Activated CD8-positive, alpha-beta memory T cell treated with anti-CD3 and anti-CD28 coated beads for 1 hour (primary cell): ENCODE measurements at places on chromosomes 5 and 9.
A peak's percentile ranks its signal among the peaks of the same experiment; 100 is the strongest.

GRCh38 chr9:16112116-16112515 is 559.3 kb downstream of the CCDC171 start:
- DNase-seq = no peak

GRCh38 chr5:14753947-14754346 is 89.4 kb downstream of the OTULIN start:
- no peak for DNase-seq

- no peak for DNase-seq
Measured at GRCh38 chr9:27165068-27165467, 56.0 kb downstream of the TEK start.

DNA sequence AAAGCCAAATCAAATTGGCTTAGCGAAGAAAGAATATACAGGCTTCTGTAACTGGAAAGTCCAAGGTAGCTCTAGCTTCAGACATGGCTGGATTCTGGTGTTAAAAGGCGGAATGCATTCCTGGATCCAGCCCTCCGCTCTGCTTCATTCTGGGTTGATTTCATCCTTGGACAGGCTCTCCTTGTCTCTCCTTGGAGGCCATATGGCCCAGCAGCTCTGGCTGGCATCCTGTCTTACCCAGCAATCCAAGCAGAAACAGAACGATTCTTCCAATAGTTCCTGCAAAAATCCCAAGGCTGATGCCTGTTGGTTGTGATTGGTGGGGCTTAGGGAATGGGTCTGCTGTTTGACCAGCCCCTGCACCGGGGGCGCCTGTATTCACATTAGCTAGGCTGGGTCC is 37.0 kb upstream of the SAP30L start:
- DNase-seq = no peak

GRCh38 chr5:56607551-56607950 is 207.8 kb upstream of the MAP3K1 start:
- no peak for DNase-seq

- DNase-seq = no peak
Measured at GRCh38 chr9:87653941-87654340, 72.0 kb upstream of the CTSL start.

DNA sequence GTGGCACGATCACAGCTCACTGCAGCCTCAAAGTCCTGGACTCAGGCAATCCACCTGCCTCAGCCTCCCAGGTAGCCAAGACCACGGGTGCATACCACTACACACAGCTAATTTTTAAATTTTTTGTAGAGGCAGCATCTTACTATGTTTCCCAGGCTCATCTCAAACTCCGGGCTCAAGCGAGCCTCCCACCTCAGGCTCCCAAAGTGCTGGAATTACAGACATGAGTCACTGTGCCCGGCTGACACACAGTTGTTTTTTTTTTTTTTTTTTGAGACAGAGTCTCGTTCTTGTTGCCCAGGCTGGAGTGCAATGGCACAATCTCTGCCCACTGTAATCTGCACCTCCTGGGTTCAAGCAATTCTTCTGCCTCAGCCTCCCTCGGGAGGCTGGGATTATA is 70.1 kb upstream of the CNOT6 start:
- DNase-seq = no peak

- DNase-seq = no peak
Measured at GRCh38 chr5:132211787-132212186, 15.9 kb downstream of the P4HA2 start.

DNA sequence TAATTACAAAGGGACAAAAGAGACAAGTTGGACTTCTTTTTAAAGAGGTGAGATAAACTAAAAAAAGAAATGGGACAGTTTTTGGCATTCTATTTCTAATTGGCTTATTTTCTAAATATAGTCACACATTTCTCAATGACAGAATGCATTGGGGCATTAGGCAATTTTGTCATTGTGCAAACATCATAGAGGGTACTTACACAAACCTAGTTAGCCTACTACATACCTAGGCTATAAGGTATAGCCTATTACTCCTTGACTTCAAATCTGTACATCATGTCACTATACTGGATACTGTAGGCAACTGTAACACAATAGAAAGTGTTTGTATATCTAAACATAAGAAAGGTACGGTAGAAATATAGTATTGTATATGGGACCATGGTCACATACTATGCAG is 56.1 kb downstream of the LSM11 start:
- no peak for DNase-seq

- no peak for DNase-seq
Measured at GRCh38 chr9:99026956-99027298, 78.0 kb upstream of the TGFBR1 start.

- no peak for DNase-seq
Measured at GRCh38 chr5:147763791-147764525, 18.6 kb downstream of the JAKMIP2 start.

DNA sequence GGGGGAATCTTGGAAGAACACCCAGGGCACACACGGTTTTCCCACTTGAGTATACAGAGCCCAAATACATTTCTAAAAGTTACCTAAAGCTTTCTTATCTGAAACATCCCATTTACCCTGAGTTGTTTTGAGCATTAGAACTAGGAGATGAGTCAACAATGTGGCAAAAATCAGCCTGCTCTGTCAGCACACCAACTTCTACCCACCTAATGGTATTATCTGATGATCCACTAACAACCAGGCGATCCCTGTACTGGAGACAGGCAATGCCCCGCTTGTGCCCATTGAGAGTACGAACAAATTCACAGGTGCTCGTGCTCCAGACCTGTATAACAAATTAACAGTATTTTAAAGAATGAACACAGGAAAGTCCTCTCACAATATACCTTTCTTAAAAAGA is 87.0 kb downstream of the SMIM23 start:
- no peak for DNase-seq

- no peak for DNase-seq
Measured at GRCh38 chr5:61450493-61451279, 118.6 kb downstream of the ZSWIM6 start.

GRCh38 chr9:112489039-112489546 is 2.5 kb downstream of the KIAA1958 start:
- DNase-seq = no peak

- no peak for DNase-seq
Measured at GRCh38 chr9:89417832-89418473, 80.0 kb downstream of the SEMA4D start.

DNA sequence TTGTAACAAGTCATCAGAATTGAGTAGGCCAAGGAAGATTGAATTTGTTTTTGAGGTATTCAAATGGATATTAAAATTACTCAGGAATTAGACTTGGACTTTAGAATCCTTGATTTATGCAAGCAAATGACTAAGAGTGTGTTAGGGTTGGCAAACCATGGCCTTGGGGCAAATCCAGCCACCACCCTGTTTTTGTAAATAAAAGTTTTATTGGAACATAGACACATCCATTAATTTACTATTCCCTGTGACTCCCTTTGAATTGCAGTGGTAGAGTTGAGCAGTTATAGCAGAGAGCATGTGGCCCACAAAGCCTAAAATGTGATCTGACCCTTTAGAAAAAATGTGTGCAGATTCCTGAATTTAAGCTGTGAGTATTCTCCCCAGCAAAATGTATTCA is 115.6 kb downstream of the WDR70 start:
- no peak for DNase-seq

GRCh38 chr9:99296291-99296951 is 74.3 kb downstream of the SEC61B start:
- no peak for DNase-seq

GRCh38 chr9:123493627-123494026 is 137.6 kb downstream of the CRB2 start:
- no peak for DNase-seq

DNA sequence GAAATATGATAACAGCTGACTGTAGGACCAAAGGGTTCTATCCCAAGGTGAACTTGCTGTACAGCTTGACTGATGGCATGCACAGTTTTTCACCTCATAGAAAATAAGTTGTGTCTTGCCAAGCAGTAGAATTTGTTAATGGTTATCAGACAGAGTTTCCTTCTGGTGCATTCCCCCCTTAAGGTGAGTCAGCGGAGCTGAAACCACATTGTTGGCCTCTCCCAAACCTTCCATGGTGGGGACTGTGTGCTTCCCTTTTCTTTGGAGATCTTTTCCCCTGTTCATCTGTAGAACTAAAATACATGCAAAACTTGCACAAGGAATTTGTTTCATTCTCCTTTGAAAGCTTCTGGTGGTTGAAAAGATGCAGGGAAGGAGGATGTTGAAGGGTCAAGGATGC is 179.8 kb downstream of the FGF1 start:
- no peak for DNase-seq

- peak; percentile 25 for DNase-seq
Measured at GRCh38 chr5:76473661-76474060, 70.6 kb downstream of the IQGAP2 start.

DNA sequence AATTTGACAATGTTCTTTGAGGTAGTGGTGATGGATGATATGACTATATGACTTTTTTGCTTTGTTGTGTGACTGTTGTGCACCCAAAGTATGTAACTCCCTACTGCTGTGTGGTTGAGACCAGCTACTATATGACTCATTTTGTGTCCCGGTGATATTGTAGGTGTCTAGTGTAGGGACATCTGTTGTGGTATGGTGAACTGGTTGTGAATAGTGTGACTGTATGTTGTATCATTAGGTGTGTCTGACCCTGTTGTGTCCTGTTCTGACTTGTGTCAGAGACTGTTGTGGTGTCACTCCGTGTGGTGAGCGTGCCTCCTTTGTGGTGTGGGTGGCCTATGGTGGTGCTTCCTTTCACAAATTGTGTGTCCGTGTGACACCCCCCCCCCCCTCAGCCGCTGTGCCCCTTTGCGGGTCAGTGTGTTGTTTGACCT is 11.2 kb upstream of the CXXC5 start:
- DNase-seq = no peak

GRCh38 chr5:162684145-162684544 is 616.6 kb downstream of the GABRG2 start:
- DNase-seq = no peak

DNA sequence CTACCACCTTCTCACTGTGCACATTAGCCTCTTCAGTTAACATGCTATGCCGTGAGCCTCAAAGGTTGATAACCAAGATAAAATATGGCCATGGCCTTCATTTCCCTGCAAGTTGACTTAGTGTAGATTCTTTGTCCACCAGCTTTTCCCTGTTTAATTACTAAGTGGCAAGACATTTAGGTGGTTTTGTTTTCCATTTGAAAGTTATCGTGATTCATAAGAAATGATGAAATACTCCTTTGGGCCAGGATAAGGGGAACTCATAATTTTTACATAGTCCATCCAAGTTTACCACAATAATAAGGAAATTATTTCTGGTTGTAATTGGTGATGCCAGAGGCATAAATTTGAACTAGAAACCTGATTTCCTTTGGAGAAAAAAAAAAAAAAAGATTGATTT is 609.6 kb downstream of the TAF11L14 start:
- no peak for DNase-seq

- DNase-seq = no peak
Measured at GRCh38 chr5:579211-579610, 32.9 kb upstream of the CEP72 start.

DNA sequence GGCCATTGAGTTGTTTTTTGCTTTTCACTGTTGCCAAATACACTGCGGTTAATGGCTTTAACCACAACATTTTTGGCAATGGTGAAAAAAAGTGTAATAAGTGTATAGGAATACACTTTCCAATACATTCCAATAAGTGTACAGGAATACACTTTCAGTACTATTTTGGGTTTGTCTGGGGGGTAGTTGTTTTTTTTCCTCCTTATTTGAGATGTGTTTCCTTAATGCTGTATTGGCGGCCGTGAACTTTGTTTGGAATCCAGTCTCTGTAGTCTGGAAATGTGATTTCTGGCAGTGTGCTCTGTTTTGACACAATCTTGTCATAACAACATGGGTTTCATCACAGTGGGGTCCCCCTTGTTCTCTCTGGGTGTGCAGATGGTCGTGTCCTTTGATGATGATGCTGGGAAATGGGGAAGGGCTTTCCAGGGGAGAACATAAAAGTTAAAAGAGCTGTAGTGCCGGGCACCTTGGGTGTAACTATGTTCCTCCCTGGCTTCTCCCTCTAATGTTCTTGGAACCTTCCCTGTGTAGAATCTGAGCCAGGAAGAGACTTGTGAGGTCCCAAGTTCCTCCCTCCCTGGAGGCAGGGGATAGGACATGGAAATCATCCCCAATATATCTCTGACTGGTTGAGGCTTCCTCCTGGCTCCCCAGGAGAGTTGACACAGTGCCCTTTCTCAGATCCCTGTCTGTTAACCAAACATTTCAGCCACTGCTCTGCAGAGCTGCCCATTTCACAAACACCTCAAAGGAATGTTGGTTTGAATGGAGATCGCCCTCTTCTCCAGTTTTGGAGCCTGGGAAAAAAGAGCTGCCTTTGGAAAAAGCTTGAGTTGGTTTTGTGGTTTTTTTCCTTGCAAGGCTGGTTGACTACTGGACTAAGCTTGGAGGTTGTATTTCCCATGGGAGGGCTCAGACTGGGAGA is 44.8 kb downstream of the RCL1 start:
- DNase-seq = no peak

DNA sequence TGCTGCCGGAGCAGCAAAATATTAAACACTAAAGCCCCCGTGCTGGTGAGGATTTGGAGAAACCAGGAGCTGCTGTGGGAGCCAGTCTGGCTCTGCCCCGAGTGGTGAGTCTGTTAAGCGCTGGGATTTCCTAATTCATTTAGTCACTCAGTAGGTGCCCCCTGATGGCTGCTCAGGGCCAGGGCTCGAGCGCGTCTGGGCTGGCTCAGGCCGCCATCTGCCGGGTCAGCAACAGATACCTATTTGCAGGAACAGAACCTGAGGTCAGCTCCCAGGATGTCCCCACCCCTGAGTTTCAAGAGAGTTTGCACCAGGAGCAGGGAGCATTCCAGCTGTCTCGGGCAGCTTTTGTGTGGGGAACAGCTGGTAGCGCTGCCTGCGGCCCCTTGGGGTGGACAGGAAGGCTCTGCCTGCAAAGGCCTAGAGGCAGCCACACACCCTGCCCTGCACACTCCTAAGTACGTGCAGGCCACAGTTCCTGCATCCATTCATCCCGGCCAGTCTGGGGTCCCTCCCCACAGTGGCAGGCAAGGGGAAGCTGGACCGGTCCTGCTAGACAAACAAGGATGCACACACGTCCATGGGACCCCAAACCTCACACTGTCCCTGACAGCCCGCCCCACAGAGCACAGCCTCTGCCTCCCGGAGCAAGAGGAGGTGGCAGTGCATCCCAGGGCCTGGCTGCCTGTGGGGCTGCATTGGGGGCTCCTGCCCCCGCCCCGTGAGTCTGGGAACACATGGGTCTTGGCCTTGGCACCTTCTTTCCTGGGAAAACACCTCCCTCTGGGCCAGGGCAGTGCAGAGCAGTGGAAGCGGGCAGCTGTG is 83.7 kb downstream of the ADAMTS2 start:
- no peak for DNase-seq

DNA sequence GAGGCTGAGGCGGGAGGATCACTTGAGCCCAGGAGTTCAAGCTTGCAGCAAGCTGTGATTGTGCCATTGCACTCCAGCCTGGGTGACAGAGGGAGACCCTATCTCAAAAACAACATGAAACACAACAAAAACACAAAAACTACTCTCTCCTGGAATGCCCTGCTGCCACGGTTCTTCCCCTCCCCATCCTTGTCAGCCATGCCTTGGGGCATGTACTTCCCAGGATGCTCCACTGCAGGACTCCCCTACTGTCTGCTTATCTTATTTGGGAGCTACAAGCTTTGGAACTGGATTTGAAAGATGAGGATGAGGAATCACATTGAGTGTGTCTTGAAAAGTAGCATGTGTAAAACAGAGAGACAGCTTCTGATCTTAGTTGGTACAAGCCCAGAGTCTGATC is 40.1 kb upstream of the KIAA1958 start:
- no peak for DNase-seq
